ENCODE measurements at places on chromosomes 6 and 20.

- H3K4me3 ChIP-seq, result no peak overlapping the region
- H3K27ac ChIP-seq, result no peak overlapping the region
- H3K36me3 ChIP-seq, result no peaks in the 10 kb centered on the region
- no peaks in the 10 kb centered on the region for H3K4me1 ChIP-seq
Measured at GRCh38 chr20:31811796-31812728, 7.1 kb upstream of the MYLK2 start.

GRCh38 chr6:14190191-14190928, 72.8 kb downstream of the CD83 start:
- H3K27me3 ChIP-seq, result peaks cover 16% of the 10 kb centered on the region
- H3K4me3 ChIP-seq, result no peak overlapping the region
- no peak overlapping the region for H3K27ac ChIP-seq
- H3K4me1 ChIP-seq, result no peaks in the 10 kb centered on the region
- DNase-seq, result no peak

- no peaks in the 10 kb centered on the region for H3K4me1 ChIP-seq
- H3K36me3 ChIP-seq, result no peaks in the 10 kb centered on the region
- no peak overlapping the region for H3K27ac ChIP-seq
- DNase-seq, result no peak
- H3K4me3 ChIP-seq, result no peak overlapping the region
- H3K27me3 ChIP-seq, result peaks cover 14% of the 10 kb centered on the region
Measured at GRCh38 chr6:154622618-154623336, 110.4 kb upstream of the SCAF8 start.

GRCh38 chr6:17096652-17097051, 5.2 kb upstream of the STMND1 start:
- no peak overlapping the region for H3K27ac ChIP-seq
- H3K36me3 ChIP-seq, result no peaks in the 10 kb centered on the region
- DNase-seq, result no peak
- H3K4me3 ChIP-seq, result no peak overlapping the region
- H3K27me3 ChIP-seq, result peaks cover 51% of the 10 kb centered on the region
- H3K4me1 ChIP-seq, result peaks cover 3% of the 10 kb centered on the region

GRCh38 chr20:10524643-10525042, 89.5 kb downstream of the SLX4IP start:
- H3K4me3 ChIP-seq, result no peak overlapping the region
- no peak overlapping the region for H3K27ac ChIP-seq
- peaks cover 27% of the 10 kb centered on the region for H3K4me1 ChIP-seq
- DNase-seq, result no peak
- no peaks in the 10 kb centered on the region for H3K27me3 ChIP-seq

GRCh38 chr6:41814629-41815028, 27.1 kb downstream of the TOMM6 start:
- DNase-seq, result no peak
- no peaks in the 10 kb centered on the region for H3K36me3 ChIP-seq
- H3K27me3 ChIP-seq, result no peaks in the 10 kb centered on the region
- no peaks in the 10 kb centered on the region for H3K4me1 ChIP-seq
- H3K27ac ChIP-seq, result no peak overlapping the region

Data from natural killer cell treated with Interleukin-12 subunit alpha and Interleukin-12 subunit beta and Interleukin-15 and Interleukin-18, amount 100 ng/mL, for 72 hours (primary cell).